ENCODE measurements at places on chromosomes 16 and 17. TPM values are rescaled to one million over a fixed set of nuclear protein-coding genes. Genes with fewer than 3 reads are reported as not detected.

DNA sequence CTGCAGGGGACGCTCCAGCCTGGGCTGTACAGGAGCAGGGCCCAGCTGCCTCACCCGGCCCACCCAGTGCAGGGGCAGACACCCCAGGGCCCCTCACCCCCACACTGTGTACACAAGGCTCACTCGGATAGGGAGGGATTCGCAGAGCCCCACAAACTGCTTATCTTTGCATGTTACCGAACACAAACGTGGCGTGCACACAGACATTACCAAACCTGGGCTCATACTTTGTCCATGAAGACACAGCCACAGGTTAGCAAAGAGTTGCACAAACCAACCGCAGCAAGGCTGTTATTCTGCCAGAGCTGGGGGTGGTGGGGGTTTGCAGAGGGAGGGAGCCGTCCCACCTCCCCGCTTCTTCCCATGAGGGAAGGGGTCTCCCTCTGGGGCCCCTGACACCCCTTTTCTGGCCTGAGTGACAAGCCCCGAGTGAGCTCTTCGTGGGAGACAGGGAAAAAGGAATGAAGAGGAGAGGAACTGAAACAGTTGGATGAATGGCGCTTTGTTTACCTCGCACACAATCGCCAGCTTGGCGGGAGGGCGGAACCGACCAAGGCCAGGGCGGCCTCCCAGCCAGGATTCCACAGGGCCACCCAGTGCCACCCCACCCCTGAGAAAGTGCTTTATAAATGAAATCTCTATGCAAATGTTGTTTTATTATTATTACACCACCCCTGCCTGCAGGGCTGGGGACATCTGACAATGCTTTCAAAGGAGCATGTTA is 434 bp upstream of the CPSF4L start:
- H3K27ac ChIP-seq, result no peak overlapping the region
- H3K27me3 ChIP-seq, result peaks cover 2% of the 10 kb centered on the region
- no peak for DNase-seq
- no peaks in the 10 kb centered on the region for H3K4me1 ChIP-seq
- no peaks in the 10 kb centered on the region for H3K36me3 ChIP-seq
- H3K4me3 ChIP-seq, result no peak overlapping the region

The KRT28 gene
- not detected for total RNA-seq

The TBC1D3C gene
- total RNA-seq, result not detected

The ZNF768 gene
- 6.0 TPM for total RNA-seq

The PERCC1 gene
- total RNA-seq, result not detected

GRCh38 chr16:86283944-86284343 is 226.4 kb upstream of the FOXF1 start:
- no peaks in the 10 kb centered on the region for H3K4me1 ChIP-seq
- peaks cover 27% of the 10 kb centered on the region for H3K27me3 ChIP-seq
- no peak overlapping the region for H3K27ac ChIP-seq
- no peak for DNase-seq
- no peak overlapping the region for H3K4me3 ChIP-seq

The CDH3 gene
- 0.15 TPM for total RNA-seq

GRCh38 chr17:6040504-6040903 is 29.7 kb upstream of the WSCD1 start:
- no peaks in the 10 kb centered on the region for H3K36me3 ChIP-seq
- no peak for DNase-seq
- no peak overlapping the region for H3K27ac ChIP-seq
- H3K4me1 ChIP-seq, result no peaks in the 10 kb centered on the region
- H3K27me3 ChIP-seq, result peaks cover 2% of the 10 kb centered on the region
- H3K4me3 ChIP-seq, result no peak overlapping the region

DNA sequence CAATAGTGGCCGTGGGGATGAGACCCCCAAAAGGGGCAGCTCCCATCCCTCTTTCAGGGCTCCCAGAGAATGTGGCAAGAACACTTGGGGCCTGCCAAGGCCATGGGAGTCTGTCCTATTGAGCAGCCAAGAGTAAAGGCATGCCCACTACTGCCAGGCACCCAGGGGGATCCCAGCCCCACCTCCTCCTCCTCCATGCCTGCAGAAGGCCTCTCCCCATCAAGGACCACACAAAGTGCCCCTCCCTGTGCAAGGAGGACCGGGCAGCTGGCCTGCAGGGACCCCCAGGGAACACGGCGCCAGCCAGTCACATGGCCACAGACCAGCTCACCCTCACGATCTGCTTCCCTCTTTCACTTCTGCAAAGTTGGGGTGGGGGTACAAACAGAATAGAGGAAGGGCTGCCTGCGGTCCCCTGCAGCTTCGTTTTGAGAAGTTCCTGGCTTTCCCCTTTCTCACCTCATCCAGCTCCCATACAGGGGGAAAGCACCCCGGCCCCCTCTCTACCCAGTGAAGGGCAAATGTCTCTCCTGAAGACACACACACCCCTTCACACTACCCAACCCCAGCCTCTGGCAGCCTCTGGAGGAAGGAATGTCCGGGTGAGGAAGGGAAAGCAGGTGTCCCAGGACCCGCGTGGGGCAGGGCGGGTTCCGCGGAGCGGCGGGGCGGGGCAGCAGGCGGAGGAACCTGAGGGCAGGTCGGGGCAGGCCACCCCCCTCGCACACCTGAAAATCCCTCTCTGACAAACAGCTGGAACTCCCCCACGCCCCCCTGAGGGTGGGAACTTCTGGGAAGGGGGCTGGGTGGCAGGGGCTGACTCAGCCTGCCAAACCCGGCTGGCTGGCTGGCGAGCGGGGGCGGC is 2.0 kb downstream of the PPP1R9B start:
- H3K4me1 ChIP-seq, result peaks cover 54% of the 10 kb centered on the region
- H3K36me3 ChIP-seq, result peaks cover 59% of the 10 kb centered on the region
- peak overlapping the region; percentile 81 for H3K27ac ChIP-seq
- peak; percentile 57 for DNase-seq
- H3K4me3 ChIP-seq, result peak overlapping the region; percentile 88

DNA sequence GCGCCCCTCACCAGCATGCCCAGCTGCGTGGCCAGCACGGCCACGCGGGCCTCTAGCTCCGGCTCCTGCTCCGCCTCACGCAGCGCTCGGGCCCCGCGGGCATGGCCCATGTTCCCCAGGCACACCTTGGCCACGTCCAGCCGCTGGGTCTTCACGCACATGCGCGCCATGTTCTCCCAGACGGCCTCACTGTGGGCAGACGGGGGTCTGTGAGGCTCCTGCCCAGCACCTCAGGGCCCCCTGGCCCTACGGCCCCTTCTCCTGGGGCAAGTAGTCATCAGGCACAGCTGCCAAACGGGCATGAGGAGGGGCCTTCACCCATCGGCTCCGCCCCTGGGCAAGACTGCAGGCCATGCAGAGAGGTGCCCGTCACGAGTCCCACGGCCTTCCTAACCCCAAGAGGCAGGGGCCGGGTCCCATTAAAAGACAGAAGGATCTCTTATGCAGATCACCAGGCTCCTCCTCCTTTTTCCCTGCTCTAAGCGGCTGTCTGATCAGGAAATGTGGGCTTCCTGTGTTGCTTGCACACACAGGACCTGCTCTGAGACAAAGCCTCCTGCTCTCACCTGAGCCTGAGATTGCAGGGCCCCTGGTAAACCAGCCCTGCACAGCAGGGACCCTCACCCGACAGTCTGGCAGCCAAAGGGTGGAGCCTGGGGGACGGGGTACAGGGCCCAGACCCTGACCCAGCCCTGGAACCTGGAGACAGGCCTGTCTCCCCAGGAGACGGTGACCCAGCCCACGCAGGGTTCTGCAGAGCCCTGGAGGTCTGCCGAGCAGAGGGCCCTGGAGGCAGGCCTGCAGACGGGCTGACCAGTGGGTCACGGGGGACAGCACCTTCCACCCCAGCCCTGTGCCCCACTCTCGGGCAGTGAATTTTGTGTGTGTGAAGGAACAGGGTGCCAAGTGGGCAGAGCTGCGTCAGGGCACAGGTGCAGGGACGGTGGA is 6.6 kb upstream of the TMEM204 start:
- H3K36me3 ChIP-seq, result no peaks in the 10 kb centered on the region
- H3K27ac ChIP-seq, result peak overlapping the region; percentile 56
- H3K4me1 ChIP-seq, result peaks cover 25% of the 10 kb centered on the region
- H3K4me3 ChIP-seq, result no peak overlapping the region
- DNase-seq, result peak; percentile 29

DNA sequence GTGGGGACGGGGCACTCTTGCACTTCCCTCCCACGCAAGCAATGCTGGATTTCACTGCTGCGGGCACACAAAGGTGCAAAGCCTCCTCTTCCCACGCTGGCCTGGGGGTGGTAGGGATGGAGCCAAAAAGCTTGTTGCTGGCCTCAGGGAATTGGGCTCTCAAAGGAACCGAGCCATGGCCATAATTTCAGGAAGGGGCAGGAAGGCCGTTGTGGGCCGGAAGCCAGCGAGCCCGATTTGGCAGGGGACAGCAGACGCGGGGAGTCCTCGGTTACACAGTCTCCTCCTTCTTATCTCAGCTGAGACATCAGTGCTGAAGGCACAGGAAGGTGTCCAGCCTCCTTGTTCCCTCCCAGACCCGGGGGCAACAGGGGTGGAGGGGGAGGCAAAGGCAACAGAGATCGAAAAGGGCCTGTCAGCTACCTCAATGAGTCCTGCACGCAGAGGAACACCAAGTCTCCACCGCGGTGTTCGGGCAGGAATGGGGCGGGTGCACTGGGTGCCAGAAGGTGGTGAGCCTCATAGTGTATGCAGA is 59.5 kb downstream of the SLFN11 start:
- no peak for DNase-seq
- H3K27ac ChIP-seq, result peak overlapping the region; percentile 90
- H3K27me3 ChIP-seq, result peaks cover 2% of the 10 kb centered on the region
- H3K36me3 ChIP-seq, result peaks cover 15% of the 10 kb centered on the region
- H3K4me1 ChIP-seq, result peaks cover 45% of the 10 kb centered on the region
- peak overlapping the region; percentile 83 for H3K4me3 ChIP-seq

DNA sequence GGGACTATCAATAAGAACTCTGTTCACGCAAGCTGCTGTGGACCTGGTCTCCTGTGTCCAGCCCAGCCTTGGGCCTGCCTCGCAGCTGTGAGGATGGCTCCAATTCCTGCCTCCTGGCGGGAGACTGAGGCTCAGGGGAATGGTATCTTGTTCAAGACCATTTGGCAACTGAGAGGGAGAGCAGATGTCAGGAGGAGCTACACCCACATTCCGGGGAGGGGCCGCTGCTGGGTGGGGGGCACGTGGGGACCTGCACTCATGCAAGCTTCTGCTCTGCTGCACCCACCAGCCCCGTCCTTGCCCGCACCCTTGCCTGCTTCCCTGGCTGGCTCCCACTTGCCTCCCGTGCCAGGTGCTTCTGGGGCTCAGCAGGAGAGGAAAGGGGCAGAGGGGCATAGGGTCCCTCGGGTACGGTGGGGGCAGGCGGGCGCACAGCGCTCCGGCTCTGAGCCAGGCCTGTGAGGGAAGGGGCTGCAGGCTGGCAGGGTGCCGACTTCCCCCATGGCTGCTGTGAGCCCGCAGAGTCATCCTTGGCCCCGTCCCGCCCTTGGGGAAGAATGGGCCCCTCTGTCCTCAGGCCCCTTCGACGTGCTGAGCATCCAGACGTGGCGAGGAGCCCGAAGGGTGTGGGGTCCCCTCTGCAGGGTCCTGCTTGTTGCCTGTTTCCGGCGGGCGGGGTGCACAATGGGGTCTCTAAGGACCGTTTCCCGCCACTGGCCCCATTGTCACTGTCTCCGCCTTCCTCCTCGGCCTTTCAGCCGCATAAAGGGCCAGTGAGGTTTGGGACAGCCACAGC is 2.7 kb downstream of the METRN start:
- H3K4me3 ChIP-seq, result no peak overlapping the region
- H3K36me3 ChIP-seq, result no peaks in the 10 kb centered on the region
- H3K27ac ChIP-seq, result no peak overlapping the region
- no peak for DNase-seq
- H3K27me3 ChIP-seq, result peaks cover 15% of the 10 kb centered on the region
- H3K4me1 ChIP-seq, result peaks cover 19% of the 10 kb centered on the region

The KRTAP9-4 gene
- total RNA-seq, result not detected

- H3K27me3 ChIP-seq, result peaks cover 13% of the 10 kb centered on the region
- H3K36me3 ChIP-seq, result no peaks in the 10 kb centered on the region
- no peak overlapping the region for H3K4me3 ChIP-seq
- H3K27ac ChIP-seq, result no peak overlapping the region
- no peak for DNase-seq
- H3K4me1 ChIP-seq, result no peaks in the 10 kb centered on the region
These were observed 24.1 kb downstream of the MYBBP1A start for GRCh38 chr17:4530799-4531730.

DNA sequence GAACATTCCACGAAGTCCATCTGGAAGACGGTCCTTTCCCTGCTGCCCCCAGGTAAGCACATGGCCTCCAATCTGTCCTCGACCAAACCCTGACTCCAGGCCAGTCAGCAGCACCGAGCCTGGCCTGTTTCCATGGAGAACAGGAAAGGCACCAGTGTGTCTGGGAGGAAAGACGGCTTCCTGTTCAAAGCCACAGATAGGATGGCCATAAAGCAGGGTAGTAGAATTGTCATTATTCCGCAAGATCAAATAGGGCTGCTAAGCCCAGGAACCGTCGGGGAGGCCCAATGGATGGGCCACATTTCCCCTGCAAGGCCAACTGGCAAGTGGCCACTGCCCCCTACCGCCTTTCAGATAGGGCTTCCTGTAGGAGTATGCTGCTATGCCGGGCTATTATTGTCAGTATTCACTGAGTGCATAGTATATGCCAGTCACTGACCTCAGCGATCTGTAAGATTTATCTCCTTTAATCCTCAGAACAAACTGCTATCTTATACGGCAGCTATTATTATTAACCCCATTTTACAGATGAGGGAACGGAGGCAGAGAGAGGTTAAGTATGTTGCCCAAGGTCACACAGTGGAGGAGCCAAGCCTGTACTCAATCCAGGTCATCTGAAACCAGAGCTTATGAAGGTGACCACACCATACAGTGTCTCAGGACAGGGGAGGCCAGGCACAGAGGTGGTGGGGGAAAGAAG is 23.0 kb upstream of the PLCG2 start:
- no peak for DNase-seq
- H3K36me3 ChIP-seq, result no peaks in the 10 kb centered on the region
- H3K4me1 ChIP-seq, result peaks cover 17% of the 10 kb centered on the region
- H3K27ac ChIP-seq, result no peak overlapping the region
- H3K27me3 ChIP-seq, result peaks cover 1% of the 10 kb centered on the region
- no peak overlapping the region for H3K4me3 ChIP-seq

DNA sequence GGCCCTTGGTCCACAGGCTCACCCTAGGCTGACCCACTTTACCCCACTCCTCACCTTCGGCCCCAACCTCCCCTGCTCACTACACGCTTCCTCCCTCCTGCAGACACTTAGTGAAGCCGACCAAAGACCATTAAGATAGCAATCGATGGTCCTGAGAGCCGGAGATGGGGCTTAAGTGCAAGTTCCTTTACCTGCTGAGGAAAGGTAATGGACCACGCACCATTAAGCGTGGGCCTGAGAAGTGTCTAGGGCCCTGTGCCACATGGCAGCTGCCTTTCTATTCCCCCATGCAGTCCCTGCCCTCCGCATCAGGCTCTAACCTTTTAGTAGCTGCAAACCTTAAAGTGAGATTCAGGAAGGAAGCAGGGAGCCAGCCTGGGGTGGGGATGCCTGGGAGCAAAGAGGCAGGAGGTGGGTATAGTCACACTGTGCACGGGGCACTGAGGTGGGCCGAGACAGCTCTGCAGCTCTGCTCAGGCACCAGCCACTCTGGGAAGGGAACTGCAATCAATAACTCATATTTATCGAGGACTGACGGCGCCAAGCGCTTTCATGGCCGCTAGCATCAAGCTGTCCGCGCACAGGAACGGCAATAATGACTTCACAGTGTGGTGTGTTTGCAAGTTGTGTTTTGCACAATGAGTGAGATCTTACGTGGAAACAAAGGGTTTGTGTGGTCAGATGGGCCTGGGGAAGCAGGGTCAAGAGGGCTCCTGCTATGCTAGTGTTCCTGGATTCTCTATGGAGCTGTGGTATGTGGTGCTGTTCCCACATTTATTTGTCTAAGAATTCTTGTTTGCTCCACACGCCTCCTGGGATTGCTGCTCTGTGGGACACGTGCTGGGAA is 84.9 kb upstream of the CDC42EP4 start:
- no peak overlapping the region for H3K27ac ChIP-seq
- H3K4me3 ChIP-seq, result no peak overlapping the region
- no peak for DNase-seq

The ZG16 gene
- total RNA-seq, result not detected
